ENCODE measurements at places on chromosomes 1 and 21. TPM values are rescaled to one million over a fixed set of nuclear protein-coding genes. Genes with fewer than 3 reads are reported as not detected.

The UBXN10 gene
- total RNA-seq = 0.44 TPM

The FCGR1A gene
- total RNA-seq = not detected

- H3K27ac ChIP-seq = no peak overlapping the region
- peaks cover 14% of the 10 kb centered on the region for H3K4me1 ChIP-seq
- H3K4me3 ChIP-seq = no peak overlapping the region
- H3K27me3 ChIP-seq = no peaks in the 10 kb centered on the region
Observed at GRCh38 chr1:25889470-25889869, 14.0 kb upstream of the PAQR7 start.

DNA sequence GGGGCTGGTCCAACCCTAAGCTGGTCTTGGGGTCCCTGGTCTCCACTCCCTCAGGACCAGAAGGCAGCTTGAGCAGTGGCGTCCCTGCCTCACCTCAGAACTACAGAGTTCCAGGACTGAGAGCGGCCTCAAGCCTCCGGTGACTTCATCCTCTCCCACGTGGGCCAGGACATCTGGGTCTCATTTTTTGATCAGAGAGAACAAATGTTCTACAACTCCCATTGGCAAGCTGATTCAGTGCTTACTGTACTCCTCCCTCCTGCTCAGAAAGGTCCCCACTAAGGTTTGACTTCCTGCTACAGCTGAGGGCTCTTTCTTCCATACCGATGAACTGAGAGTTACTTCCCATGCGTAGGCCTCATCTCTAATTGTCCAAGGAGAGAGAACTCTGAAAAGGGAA lies 78.5 kb downstream of the PLXNA2 start:
- H3K4me3 ChIP-seq = no peak overlapping the region
- H3K27ac ChIP-seq = no peak overlapping the region
- H3K4me1 ChIP-seq = peaks cover 21% of the 10 kb centered on the region
- DNase-seq = no peak

DNA sequence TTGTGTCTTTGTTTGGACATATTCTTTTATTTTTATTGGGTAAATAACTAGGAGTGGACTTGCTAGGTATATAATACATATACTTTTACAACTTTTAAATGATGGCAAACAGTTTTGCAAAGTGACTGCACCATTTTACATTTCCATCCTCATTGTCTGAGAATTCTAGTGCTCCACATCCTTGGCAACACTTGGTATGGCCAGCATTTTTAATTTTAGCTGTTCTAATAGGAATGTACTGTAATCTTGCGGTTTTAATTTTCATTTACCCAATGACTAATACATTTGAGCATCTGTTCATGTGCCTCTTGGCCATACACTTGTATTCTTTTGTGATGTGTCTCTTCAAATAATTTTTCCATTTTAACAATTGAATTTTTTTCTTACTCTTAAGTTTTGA lies 37.0 kb upstream of the ATP6V1G3 start:
- no peak overlapping the region for H3K4me3 ChIP-seq
- H3K36me3 ChIP-seq = no peaks in the 10 kb centered on the region
- H3K27me3 ChIP-seq = no peaks in the 10 kb centered on the region
- no peak for DNase-seq
- H3K4me1 ChIP-seq = no peaks in the 10 kb centered on the region

- H3K4me1 ChIP-seq = peaks cover 6% of the 10 kb centered on the region
- no peak for DNase-seq
- no peaks in the 10 kb centered on the region for H3K27me3 ChIP-seq
Observed at GRCh38 chr1:112872551-112872962, 83.4 kb downstream of the SLC16A1 start.

DNA sequence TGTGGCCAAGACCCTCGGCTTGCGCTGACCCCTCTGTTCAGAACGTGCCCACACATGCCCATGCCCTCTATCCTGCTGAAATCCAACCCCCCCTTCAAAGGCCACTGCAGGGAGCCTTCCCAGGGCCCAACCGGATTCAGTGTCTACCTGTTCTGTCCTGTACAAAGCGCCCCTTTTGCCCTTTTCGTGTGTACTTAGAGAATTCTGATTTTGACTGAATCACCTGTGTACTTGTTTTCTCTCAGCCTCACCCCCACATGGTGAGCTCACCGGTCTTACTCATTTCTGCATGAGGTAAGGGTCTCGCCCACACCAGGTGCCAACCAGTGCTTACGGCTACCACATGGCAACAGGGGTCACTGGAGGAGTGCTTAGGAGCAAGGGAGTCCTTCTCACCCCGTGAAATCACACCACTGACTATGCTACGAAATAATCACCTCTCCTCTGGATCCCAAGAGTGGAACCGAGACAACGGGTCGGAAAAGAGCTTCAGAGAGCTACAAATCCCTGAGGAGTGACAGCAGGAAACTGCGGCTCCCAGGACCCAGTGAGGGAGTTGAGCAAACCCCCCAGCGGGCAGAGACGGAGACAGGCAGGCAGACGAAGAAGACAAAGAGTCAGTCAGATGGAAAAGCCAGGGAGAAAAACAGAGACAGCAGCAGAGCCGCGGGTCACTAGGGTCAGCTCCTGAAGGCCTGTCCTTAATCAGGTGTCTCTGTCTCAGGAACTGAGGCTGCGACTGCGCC lies 2.1 kb upstream of the S100A2 start:
- no peaks in the 10 kb centered on the region for H3K36me3 ChIP-seq
- 0 out of 2 replicates have a peak, but pooled peaks cover 4% of the 10 kb centered on the region for H3K27me3 ChIP-seq
- H3K4me3 ChIP-seq = peak overlapping the region; percentile 9
- DNase-seq = no peak
- peak overlapping the region; percentile 9 for H3K27ac ChIP-seq

GRCh38 chr1:43227143-43227764 lies 42.5 kb upstream of the TMEM125 start:
- no peaks in the 10 kb centered on the region for H3K36me3 ChIP-seq
- no peaks in the 10 kb centered on the region for H3K27me3 ChIP-seq
- no peak overlapping the region for H3K27ac ChIP-seq

DNA sequence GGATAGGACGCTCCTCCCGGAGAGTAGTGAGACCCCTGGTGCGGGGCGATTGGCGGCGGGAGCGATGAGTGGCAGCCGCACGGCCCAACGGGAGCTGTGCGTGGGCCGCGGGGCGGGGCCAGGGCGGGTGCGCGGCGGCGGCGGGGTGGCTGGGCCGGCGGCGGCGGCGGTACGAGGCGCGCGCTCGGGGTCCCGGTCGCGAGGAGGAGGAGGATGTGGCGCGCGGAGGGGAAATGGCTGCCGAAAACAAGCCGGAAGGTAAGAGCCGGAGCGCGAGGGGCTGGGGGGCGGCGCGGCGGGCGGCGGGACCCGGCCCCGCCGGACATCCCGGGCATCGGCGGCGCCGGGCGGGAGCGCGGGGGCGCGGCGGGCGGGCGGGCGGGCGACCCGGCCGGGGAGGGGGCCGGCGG lies at the start of gene CAMTA1:
CAMTA1 (plus strand) TSS at position 137 of the 410 bp plus-strand sequence; CDS start at position 214, 77 bp downstream.
- H3K27me3 ChIP-seq = no peaks in the 10 kb centered on the region
- peak within 1 kb of the TSS; percentile 79 for H3K4me3 ChIP-seq
- H3K27ac ChIP-seq = peak within 1 kb of the TSS; percentile 95
- no peak for DNase-seq
- H3K4me1 ChIP-seq = peaks cover 20% of the 10 kb centered on the region
- H3K36me3 ChIP-seq = peaks cover 3% of the 10 kb centered on the region

- H3K36me3 ChIP-seq = no peaks in the 10 kb centered on the region
- no peak overlapping the region for H3K27ac ChIP-seq
- DNase-seq = no peak
- no peaks in the 10 kb centered on the region for H3K27me3 ChIP-seq
- H3K4me1 ChIP-seq = no peaks in the 10 kb centered on the region
- H3K4me3 ChIP-seq = no peak overlapping the region
Observed at GRCh38 chr1:152743371-152744145, 14.3 kb upstream of the KPRP start.

- no peak overlapping the region for H3K27ac ChIP-seq
- no peaks in the 10 kb centered on the region for H3K4me1 ChIP-seq
- H3K27me3 ChIP-seq = no peaks in the 10 kb centered on the region
- H3K4me3 ChIP-seq = no peak overlapping the region
- H3K36me3 ChIP-seq = no peaks in the 10 kb centered on the region
- DNase-seq = no peak
Observed at GRCh38 chr21:24148461-24148860, 1458.8 kb downstream of the MRPL39 start.

- H3K36me3 ChIP-seq = no peaks in the 10 kb centered on the region
- H3K27ac ChIP-seq = no peak overlapping the region
- H3K4me3 ChIP-seq = no peak overlapping the region
- H3K27me3 ChIP-seq = no peaks in the 10 kb centered on the region
- H3K4me1 ChIP-seq = no peaks in the 10 kb centered on the region
Observed at GRCh38 chr1:197017558-197018146, 40.3 kb downstream of the CFHR5 start.

The OR6K3 gene
- not detected for total RNA-seq

DNA sequence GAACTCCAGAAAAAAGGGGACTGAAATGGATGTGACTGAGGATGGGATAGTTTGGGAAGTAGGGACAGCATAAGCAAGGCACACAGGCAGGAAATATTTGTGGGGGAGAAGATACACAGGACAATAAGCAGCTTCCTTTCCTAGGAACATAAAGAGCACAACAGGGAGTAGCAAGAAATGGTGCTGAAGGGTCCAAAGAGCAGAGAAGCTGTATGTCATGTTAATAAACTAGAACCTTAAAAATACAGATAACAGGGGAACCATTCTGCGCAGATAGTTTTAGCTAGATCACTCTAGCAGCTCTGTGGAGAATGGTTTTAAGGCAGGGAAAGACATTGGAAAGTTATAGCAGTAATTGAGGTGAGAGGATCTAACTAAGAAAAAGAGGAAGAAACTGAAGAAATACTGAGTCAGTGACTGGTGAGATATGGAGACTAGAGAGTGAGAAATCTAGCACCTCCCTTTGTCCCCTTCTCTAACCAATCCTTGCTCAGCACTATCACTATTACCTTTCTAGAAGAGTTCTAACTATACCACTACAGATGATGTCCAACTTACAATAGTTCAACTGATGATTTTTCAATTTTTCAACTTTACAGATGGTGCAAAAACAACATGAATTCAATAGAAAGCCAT lies 95.0 kb downstream of the CDC42BPA start:
- no peaks in the 10 kb centered on the region for H3K36me3 ChIP-seq
- no peak overlapping the region for H3K4me3 ChIP-seq
- H3K27me3 ChIP-seq = no peaks in the 10 kb centered on the region
- no peak for DNase-seq
- H3K4me1 ChIP-seq = no peaks in the 10 kb centered on the region
- H3K27ac ChIP-seq = no peak overlapping the region

DNA sequence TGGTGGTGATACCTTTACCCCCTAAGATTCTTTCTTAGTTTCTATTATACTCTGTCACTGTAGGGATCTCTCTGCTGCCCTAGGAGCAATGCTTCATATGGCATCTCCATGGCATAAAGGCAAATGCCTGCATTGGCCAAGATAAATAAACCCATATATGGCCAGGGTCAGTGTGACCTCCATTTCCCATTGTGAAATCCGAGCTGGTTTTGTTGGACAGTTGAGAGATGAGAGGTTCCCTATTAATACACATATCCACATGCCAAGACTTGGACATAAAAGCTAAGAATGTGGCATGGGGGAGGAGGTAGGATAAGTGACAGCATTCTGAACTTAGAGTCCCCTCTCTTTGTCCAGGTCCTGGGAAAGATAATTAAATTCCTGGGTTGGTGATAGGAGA lies 1.4 kb downstream of the TPM3 start:
- no peak for DNase-seq
- no peak overlapping the region for H3K27ac ChIP-seq
- H3K4me1 ChIP-seq = peaks cover 5% of the 10 kb centered on the region
- no peaks in the 10 kb centered on the region for H3K27me3 ChIP-seq
- H3K4me3 ChIP-seq = no peak overlapping the region
- no peaks in the 10 kb centered on the region for H3K36me3 ChIP-seq

- no peak for DNase-seq
- peaks cover 5% of the 10 kb centered on the region for H3K4me1 ChIP-seq
- no peak overlapping the region for H3K27ac ChIP-seq
- H3K36me3 ChIP-seq = no peaks in the 10 kb centered on the region
Observed at GRCh38 chr1:9875636-9876000, 34.5 kb downstream of the CTNNBIP1 start.

The FMN2 gene
- total RNA-seq = 2.0 TPM

The TMEM82 gene
- total RNA-seq = 0.21 TPM

The IKBKE gene
- total RNA-seq = 8.6 TPM

The SYT2 gene
- total RNA-seq = 11.0 TPM

GRCh38 chr21:37208741-37209225 lies 58.4 kb downstream of the VPS26C start:
- H3K36me3 ChIP-seq = no peaks in the 10 kb centered on the region
- no peaks in the 10 kb centered on the region for H3K4me1 ChIP-seq
- H3K4me3 ChIP-seq = no peak overlapping the region
- DNase-seq = no peak
- no peak overlapping the region for H3K27ac ChIP-seq
- H3K27me3 ChIP-seq = no peaks in the 10 kb centered on the region

The TCHHL1 gene
- total RNA-seq = not detected

The ERICH3 gene
- not detected for total RNA-seq

- no peak overlapping the region for H3K27ac ChIP-seq
- no peaks in the 10 kb centered on the region for H3K4me1 ChIP-seq
- no peak overlapping the region for H3K4me3 ChIP-seq
- no peaks in the 10 kb centered on the region for H3K27me3 ChIP-seq
- no peaks in the 10 kb centered on the region for H3K36me3 ChIP-seq
- DNase-seq = no peak
Observed at GRCh38 chr1:215132156-215132555, 49.6 kb downstream of the KCNK2 start.

The NES gene
- 138 TPM for total RNA-seq

GRCh38 chr1:9136932-9137331 lies 8.0 kb upstream of the GPR157 start:
- no peak for DNase-seq
- no peaks in the 10 kb centered on the region for H3K4me1 ChIP-seq
- H3K4me3 ChIP-seq = no peak overlapping the region
- no peaks in the 10 kb centered on the region for H3K27me3 ChIP-seq
- no peak overlapping the region for H3K27ac ChIP-seq

DNA sequence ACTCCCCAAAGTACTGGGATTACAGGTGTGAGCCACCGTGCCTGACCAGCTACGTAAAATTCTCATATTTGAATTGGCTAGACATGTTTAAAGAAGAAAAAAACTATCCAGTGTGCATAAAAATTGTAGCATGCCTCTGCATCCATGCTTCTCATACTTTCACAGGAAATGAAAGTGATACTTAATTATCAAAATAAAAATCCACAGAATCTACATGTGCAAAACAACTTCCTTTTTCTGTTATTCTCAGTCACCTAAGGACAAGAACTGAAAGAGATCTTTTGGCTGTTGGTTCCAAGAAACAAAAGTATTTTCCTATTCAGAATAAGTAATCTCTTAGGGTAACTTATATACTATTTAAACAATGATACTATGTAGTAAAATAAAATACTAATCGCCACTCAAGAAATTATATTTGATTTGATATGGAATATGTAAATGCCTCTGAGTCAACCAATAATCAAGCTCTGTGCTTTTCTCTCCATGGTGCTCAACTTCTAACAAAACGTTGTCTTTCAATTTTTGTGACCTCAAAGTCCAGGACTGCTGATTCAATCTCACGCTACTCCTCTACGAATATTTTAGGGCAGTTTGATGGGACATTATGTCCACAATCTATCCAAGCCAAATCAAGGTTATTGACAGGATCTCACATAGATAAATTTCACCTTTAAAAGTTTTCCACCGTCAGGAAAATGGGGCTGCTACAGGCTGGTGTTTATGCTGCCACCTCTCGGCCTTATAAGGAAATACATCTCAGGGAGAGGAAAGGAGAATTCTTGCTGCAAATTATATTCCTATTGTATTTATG lies 102.7 kb downstream of the ZNF281 start:
- peaks cover 6% of the 10 kb centered on the region for H3K4me1 ChIP-seq
- no peaks in the 10 kb centered on the region for H3K36me3 ChIP-seq
- H3K27ac ChIP-seq = no peak overlapping the region
- peaks cover 14% of the 10 kb centered on the region for H3K27me3 ChIP-seq
- DNase-seq = no peak

- no peaks in the 10 kb centered on the region for H3K27me3 ChIP-seq
- no peaks in the 10 kb centered on the region for H3K4me1 ChIP-seq
- no peak for DNase-seq
- no peak overlapping the region for H3K4me3 ChIP-seq
Observed at GRCh38 chr21:40905251-40905650, 58.3 kb upstream of the DSCAM start.

Data from H1 (cell line).